Left ventricle myocardium inferior (tissue), 1 donor: ENCODE measurements at places on chromosomes 4 and X. TPM values are rescaled to one million over a fixed set of nuclear protein-coding genes. Genes with fewer than 3 reads are reported as not detected.

GLUD2 gene
- 1.5 TPM for total RNA-seq

F8A3 gene
- total RNA-seq, result 0.19 TPM

WDR17 gene
- 0.38 TPM for total RNA-seq

GRCh38 chr4:46839128-46839527, 69.9 kb downstream of the COX7B2 start:
- no peak for DNase-seq

DNA sequence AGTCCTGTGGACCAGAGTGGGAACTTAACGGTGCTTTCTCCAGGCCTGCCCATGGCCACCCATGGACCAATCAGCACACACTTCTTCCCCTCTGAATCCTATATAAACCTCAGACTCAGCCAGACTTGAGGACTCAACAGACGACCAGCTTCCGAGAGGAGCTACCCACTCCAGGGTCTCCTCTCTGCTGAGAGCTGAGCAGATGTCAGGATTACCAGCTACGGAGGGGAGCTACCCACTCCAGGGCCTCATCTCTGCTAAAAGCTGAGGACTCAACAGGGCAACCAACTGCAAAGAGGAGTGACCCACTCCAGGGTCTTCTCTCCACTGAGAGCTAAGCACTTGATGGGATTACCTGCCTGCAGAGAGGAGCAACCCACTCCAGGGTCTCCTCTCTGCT, 80.0 kb upstream of the DDX60 start:
- DNase-seq, result no peak

DNA sequence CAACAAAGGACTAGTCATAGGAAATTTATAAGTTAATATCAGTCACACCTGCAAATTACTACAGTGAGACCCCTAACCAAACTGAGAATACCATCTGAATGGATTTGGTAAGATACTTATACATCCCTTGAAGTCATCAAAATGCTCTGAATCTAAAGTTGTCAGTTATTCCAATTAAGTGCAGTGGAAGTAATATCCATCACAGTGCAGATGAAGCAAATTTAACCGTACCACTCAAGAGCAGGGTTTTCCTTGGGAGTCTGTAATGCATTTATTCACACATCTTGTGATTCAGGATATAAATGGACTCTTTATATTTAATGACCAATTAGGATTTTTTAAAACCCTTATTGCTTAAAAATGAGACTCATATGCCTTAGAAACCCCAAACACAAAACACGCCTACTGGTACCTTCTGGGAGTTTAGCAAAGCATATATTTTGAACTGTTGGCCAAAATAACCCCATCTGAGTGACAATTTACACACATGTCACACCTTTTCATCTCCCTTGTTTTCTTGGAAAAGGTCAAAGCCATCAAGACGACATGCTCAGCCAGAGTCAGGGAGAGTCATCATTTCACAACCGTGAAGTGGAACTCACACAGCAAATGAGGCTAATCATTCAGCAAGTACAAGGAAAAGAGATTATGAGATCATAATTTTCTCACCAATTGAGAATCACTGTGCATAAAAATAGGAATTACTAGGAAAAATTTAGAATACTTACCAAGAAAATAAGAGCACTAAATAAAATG, 303.7 kb downstream of the HNRNPD start:
- no peak for DNase-seq
